ENCODE measurements at places on chromosomes 5 and 9. TPM values are rescaled to one million over a fixed set of nuclear protein-coding genes. Genes with fewer than 3 reads are reported as not detected.

The TMEM252 gene
- not detected for total RNA-seq

The ITK gene
- total RNA-seq: not detected

The SPAAR gene
- not detected for total RNA-seq

The LCN10 gene
- not detected for total RNA-seq

The HAVCR1 gene
- not detected for total RNA-seq
